ENCODE measurements at places on chromosomes 3 and 15.

DNA sequence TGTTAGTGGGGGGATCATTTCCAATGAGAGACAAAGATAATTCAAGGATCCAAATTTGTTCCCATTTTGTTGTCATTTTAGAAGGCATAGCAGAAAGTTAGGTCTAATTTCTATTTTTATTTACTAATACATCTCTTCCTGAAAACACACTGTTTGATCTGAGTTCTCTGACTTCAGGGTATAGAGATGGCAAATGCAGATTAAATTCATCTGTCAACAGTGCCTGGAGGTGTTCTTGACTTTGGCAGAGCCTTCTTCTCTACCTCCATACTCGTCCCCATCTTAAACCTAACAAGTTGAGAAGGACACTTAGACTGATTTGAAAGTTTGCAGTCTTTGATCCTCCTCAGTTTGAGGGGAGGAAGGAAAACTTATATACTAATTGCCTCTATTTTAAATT is 308.2 kb downstream of the SOX2 start:
- DNase-seq: no peak

GRCh38 chr3:49734752-49735151 is 11.0 kb upstream of the GMPPB start:
- no peak for DNase-seq

- no peak for DNase-seq
These were observed 11.7 kb downstream of the BCL2L10 start for GRCh38 chr15:52100807-52101442.

DNA sequence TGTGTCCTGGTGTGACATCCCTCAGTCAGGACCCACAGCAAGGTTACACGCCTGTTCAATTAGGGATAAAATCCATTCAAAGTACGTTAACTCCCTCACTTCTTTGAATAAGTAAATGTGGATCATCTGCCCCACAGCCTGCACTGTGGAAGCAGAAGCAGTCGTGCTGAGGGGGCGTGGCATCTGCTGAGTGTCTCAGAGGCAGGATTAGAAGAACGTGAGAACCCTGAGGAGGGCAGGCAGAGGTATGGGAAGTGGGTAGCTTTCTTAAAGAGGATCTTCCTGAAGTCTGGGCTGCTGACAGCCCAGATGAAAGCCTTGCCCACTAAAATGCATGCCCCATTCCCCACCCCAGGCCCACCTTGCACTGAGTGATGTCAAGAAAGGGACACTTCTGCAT is 28.5 kb downstream of the CRABP1 start:
- no peak for DNase-seq

GRCh38 chr3:112407888-112408702 is 75.1 kb downstream of the CD200 start:
- no peak for DNase-seq

DNA sequence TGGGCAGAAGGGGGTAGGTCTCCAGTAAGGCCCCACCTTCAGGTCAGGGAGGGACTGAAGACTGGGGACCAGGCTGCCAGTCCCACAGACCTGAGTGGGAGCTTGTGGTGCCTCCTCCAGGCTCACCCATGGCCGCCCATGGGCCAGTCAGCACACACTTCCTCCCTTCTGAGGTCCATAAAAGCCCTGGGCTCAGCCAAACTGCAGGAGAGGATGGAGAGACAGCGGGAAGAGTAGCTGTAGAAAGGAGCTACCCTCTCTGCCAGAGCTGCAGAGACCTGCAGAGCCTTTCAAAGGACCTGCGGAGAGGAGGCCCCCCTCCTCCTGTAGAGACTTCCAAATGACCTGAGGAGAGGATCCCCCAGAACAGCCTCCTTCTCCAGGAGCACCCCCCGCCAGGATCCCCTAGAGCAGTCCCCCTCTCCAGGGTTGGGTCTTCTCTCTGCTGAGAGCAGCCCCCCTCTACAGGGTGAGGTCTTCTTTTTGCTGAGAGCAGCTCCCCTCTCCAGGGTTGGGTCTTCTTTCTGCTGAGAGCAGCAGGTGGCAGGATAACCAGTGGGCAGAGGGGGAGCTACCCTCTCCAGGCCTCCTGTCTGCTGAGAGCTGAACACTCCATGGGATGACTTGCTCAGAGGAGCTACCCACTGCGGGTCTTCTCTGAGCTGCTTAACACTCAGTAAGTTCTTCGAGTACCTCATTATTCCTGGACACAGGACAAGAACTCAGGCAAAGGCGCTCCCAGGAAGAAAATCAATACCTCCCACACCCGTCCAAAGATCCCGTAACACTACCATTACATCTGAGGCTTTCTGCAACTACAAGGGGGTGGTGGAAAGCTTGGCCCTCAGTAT is 5.0 kb upstream of the SKIC8 start:
- no peak for DNase-seq

- no peak for DNase-seq
These were observed 88.0 kb downstream of the RPLP1 start for GRCh38 chr15:69540622-69541021.

DNA sequence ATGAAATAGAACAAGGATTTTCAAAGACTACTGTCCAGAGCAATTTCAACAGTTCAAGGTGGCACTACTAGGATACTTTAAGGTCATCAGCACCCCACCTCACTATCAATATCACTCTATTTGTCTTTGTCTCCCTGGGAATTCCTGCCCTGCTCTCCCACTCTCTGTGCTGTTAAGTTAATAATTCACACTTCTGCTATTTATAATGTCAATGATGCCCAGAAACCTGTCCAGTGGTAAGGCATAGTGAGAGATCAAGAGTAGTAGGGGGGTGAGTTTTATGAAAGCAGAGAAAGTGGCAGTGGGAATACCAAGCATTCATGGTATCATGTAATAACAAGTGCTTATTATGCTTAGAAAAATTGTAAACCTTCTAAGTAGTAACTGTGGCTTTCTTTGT is 7.3 kb downstream of the TMCO5A start:
- no peak for DNase-seq

- DNase-seq: no peak
These were observed 224.0 kb upstream of the ARHGEF26 start for GRCh38 chr3:153897025-153897723.

DNA sequence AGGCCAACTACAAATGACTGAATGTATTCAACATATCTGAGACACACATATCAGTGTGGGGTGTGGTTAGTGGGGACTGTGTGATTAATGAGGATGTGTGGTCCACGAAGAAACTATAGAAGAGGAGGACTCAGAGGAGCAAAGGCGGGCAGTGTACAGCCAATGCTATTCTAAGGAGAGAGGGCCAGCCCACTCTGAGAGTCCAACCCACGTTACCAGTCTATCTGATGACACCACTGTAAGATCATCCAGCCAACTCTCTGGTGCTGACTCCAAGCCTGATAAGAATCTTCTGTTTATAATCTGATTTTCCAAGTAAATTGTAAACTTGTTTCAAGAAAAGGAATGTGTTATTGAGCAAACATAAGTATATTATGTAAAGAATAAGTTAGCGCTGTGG is 47.2 kb downstream of the MCF2L2 start:
- DNase-seq: no peak

GRCh38 chr3:18634461-18634860 is 209.3 kb upstream of the SATB1 start:
- no peak for DNase-seq

GRCh38 chr3:65026151-65026550 is 338.4 kb upstream of the ADAMTS9 start:
- DNase-seq: no peak

GRCh38 chr3:127915115-127915936 is at the start of gene KBTBD12:
Gene KBTBD12 (plus strand): TSS chr3:127915232. CDS start chr3:127923062, 7,830 bp downstream.
- no peak for DNase-seq

GRCh38 chr3:168801794-168802193 is 706.1 kb upstream of the GOLIM4 start:
- DNase-seq: no peak

- DNase-seq: no peak
These were observed 68.8 kb downstream of the CTNNB1 start for GRCh38 chr3:41267975-41268640.

DNA sequence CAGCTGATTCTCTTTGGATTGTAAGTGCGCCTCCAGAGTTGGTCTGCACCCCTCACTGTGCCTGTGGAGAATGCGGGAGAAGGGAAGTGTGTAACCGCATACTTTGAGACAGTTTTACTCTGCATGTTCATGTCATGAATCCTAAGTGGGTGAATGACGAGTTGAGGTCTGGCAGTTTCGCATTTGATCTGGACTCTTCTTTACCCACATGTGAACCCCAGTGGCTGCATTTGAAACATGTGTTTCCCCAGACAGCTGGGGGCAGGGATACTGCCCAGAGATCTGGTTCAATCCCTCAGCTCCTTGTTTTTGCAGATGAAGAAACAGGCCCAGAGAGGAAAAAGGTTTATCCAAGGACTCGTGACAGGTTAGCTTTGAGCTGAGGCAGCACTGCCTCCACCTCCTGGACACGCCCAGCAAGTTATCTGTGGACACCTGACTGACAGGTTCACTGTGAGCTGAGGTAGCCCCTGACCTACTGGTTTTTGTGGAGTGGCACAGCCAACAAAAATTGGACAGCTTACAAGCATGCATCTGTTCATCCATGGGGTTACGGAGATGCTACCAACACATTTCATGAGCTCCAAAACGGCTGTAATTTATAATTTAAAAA is 207.3 kb downstream of the XXYLT1 start:
- DNase-seq: no peak

- DNase-seq: no peak
These were observed 1.8 kb downstream of the RCCD1 start for GRCh38 chr15:90956274-90957030.

- DNase-seq: no peak
These were observed 231.1 kb downstream of the TUSC7 start for GRCh38 chr3:116940719-116941118.

DNA sequence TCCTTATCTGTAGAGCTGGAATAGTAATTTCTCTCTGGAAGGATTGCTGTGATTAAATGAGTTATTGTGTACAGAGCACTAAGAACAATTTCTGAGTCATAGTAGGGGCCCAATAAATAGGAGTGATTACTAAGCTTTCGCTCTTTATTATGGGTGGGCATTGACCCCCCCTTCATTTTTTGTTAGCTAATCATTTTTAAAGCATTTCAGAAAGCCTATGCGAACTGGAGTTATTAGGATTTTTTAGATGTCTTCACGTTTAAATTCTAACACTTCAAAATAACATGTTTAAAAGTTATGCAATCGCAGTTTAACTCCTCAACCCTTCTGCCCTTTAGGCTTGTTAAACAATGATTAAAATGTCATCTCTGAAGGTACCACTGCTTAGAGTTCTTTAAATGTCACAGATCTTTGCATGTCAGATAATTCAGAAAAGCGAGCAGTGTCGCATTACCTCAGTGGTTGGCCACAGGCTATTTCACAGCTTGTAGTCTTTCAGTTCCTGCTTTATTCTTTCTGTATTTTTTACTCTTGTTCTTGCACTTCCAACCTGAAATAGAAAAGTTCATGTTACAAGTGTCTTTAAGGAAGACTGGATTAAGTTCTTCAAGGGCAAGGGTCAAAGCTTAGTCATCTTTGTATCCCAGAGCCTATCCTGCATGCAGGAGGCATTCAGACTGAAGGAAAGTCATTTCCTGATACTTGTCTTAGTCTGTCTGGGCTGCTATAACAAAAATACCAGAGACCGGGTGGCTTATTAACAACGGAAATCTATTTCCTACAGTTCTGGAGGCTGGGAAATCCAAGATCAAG is 102.9 kb downstream of the FNDC3B start:
- no peak for DNase-seq

DNA sequence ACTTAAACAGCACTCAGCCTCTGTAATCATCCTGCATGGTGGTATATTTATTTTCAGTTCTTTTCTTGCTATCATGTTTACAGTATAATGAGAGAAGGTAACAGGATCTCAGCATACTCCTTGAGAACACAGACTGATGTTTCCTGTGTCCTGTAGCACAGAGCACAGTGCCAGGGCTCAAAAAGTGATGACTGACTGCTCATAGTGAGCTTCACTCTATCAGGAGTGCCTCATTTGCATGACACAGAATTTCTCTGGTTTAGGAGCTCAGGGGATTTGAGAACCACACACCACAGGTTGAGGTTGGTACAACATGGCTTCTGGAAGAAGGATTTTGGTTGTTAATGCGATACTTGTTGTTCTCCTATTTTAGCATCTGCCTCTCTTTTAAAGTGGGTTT is 68.5 kb upstream of the SLC2A2 start:
- no peak for DNase-seq

GRCh38 chr15:87602371-87602770 is 654.2 kb downstream of the NTRK3 start:
- DNase-seq: no peak

GRCh38 chr3:155015776-155016436 is 64.2 kb upstream of the MME start:
- DNase-seq: no peak

GRCh38 chr3:40523781-40524180 is 979 bp upstream of the ZNF621 start:
- no peak for DNase-seq

DNA sequence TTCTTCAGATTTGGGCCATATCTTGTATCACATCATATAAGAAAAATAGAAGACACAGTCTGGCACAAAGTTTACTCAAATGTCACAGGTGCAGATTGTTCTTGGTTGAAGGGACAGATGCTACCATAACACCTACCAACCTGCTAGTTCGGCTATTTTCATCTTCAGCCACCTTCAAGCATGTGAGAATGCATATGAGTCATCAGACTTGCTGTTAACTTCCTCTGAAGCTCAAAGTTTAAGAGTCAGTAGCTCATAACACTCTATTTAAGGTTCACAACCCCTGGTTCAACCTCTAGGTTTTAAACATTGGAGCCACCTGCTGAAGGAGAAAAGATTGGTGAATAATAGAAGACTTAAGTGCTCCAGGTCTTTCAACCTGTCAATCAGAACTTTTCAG is 522.8 kb downstream of the NLGN1 start:
- DNase-seq: no peak

GRCh38 chr3:174202116-174202515 is 657.0 kb upstream of the NAALADL2 start:
- DNase-seq: no peak

DNA sequence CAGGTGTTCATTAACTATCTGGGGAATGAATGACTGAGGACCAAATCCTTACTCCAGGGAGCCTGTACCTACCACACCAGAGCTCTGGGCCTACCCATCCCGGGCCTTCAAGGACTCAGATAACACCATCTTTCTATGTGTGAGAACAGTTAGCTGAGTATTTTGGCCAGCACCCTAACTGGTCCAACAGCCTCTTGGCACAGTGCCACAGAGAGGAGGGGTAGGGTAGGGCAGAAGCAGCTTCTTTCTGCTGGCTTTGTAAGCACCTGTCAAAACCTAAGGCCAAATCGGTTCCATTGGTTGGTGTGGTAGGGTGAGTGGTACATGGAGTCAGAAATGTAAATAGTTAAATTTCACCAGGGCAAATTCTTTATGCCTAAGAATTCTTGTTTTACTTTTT is 26.7 kb downstream of the ISL2 start:
- DNase-seq: no peak

GRCh38 chr3:194189243-194189791 is 53.4 kb downstream of the HES1 start:
- DNase-seq: no peak

Data from esophagus squamous epithelium (tissue), 5 donors.